HuH-7.5 (cell line): ENCODE measurements at places on chromosomes 2 and 18.
A peak's percentile ranks its signal among the peaks of the same experiment; 100 is the strongest.

- DNase-seq: peak; percentile 10
Measured at GRCh38 chr2:204691911-204692510, 146.7 kb downstream of the PARD3B start.

GRCh38 chr2:142714600-142714999 is 162.9 kb upstream of the KYNU start:
- no peak for DNase-seq

DNA sequence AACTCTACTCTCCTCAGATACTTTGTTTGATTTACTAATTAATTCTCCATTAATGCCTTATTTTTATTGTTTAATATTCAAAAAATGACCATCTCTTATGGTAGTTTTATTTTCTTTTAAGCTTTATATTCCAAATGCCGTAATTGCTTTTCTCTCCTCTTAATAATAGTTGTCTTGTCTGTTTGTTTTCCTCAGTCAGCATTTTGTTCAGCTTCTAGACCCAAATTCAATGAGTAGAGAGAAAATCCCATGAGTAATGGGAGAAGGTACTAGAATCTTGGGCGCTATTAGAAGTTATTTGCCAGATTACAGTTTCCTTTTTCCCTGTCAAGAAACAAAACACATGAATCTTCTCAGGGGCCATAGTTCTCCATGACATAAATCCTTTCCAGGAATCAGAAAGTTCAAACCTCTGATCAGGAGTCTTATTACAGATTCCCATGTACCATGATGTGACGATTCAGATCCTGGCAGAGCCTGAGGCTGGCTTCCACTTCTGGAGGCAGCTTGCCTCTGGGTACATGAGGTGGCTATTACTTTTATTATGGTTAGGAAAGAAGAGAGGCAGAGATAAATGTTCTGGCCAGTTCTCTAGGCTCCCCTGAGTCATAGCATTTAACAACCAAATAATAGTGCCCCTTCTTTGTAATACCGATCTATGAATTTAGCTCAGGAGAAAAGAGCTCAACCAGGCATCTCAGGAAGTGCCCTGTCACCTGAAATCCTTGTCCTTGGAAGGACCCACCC is 485.1 kb upstream of the SETBP1 start:
- no peak for DNase-seq

- DNase-seq: no peak
Measured at GRCh38 chr18:34322365-34323289, 97.9 kb upstream of the NOL4 start.

GRCh38 chr2:120448436-120448835 is 102.5 kb downstream of the INHBB start:
- DNase-seq: no peak

- no peak for DNase-seq
Measured at GRCh38 chr18:80175451-80176204, 66.6 kb downstream of the ADNP2 start.

- no peak for DNase-seq
Measured at GRCh38 chr18:8088626-8089025, 520.6 kb upstream of the RAB12 start.

DNA sequence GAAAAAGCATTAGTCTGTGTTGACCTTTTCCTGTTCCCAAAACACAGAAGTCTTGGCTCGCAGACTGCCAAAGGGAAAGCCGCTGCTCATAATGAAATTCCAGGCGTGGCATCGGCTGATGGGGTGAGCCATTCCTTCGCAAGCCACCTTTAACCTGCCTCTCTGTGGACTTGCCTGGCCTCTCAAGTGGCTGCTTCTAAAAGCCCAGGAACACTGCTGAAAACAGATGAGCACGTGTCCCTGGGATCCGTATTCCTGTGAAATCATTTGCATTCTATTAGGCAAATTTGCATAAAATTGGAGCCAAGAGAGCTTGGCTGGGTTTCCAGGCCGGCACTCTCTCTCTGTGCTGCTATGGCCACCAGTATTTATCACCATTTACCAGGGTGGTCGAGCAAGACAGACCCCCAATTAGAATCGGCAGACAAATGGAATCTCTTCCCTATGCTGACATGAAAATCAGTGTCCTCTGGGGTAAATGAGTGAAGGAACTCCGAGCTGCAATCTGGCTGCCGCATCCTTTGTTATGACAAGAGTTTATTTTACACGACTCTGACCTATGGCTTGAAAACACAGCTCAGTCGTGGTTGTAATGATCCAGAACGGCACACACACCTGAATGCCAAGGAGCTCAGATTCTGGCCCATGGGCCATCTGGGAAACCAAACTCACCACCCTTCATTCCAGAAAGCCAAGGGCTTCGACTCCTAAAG is 21.7 kb downstream of the BCL2 start:
- DNase-seq: no peak

DNA sequence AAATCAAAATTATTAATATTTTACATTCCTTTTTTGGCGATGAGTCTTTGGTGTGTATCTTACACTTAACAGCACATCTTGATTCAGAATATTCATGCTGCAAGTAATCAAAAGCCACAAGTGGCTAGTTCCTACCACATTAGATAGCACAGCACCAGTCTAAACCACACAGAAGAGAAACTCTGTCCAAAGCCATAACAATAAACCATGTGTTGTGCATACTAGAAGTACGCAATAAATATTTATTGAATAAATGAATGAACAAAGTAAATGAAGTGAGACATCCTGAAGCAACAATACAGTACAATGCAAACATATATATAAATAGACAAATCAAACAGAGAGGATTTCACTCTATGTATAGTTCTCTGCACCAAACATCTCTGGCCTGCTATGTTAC is 287.3 kb downstream of the EXOC6B start:
- DNase-seq: no peak

DNA sequence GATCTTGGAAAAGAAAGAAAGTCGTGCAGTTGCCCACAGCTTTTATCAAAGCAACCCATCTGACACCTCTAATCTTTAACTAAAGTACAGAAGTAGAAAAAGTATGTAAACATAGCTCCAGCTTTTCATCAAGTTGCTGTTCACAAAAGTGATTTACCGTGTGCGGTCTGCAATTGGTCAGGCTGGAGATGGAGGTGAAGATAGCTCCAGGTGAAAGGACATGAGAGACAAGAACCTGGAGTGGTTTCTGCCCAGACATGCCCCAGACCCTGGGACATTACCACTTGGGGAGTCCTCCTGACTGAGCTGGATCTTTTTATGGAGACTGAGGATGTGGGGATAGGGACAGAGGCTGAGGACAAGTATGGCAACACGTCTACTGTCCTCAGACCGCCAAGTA is 82.7 kb downstream of the LAMA1 start:
- DNase-seq: no peak

DNA sequence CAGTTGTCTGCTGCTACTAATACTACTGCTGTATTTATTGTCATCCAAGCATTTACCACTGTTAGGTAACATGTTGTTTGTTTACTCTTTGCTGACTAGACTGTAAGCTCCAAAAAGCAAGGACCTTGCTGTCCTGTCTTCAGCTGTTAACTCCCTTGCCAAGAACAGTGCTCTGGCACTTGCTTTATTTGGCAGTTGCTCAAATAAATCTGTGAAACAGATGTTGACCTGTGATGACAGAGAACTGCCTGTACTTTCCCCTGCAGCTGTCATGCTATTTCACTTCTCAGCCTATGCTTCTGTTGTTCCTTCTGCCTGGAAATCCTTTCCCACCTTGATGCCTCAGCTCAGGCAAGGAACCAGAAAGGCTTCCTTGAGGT is 181.2 kb downstream of the ATAD2B start:
- DNase-seq: no peak

- no peak for DNase-seq
Measured at GRCh38 chr18:63144748-63145147, 174.8 kb downstream of the BCL2 start.

DNA sequence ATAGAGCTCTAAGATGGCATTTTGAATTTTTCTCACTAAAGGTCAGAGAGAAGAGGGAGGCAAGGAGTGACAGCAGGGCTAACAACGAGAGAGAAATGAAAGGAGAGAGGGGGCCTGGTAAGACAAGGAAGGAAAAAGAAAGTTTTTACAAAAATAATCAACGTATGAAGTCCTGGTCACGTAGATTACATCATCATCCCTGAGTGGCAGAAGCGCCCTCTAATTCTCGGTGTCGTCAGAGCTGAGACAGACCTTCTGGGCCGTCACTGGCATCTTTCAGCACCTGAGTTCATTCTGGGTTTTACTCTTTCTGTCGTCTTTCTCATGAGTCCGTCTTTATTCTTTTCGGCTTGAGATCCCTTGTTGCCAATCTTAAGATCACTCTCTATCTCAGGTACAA is 329.8 kb downstream of the ALK start:
- DNase-seq: no peak

DNA sequence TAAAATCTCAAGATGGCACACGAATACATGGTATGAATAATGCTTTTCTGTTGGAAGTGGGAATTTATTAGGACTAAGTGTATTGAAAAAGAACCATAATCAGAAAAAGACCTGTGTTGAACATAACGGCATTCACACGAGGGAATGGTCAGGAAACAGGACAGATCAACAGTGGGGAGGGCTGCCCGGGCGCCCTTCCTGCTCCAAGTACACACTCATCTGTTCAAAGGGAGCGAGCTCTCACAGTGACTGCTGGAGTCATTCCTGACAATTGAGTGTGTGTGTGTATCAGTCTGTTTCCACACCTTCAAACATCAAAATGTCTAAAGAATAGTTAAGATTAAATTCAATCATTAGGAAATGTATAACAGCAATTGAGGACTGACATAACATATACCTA is 167.2 kb downstream of the HDAC4 start:
- DNase-seq: no peak

DNA sequence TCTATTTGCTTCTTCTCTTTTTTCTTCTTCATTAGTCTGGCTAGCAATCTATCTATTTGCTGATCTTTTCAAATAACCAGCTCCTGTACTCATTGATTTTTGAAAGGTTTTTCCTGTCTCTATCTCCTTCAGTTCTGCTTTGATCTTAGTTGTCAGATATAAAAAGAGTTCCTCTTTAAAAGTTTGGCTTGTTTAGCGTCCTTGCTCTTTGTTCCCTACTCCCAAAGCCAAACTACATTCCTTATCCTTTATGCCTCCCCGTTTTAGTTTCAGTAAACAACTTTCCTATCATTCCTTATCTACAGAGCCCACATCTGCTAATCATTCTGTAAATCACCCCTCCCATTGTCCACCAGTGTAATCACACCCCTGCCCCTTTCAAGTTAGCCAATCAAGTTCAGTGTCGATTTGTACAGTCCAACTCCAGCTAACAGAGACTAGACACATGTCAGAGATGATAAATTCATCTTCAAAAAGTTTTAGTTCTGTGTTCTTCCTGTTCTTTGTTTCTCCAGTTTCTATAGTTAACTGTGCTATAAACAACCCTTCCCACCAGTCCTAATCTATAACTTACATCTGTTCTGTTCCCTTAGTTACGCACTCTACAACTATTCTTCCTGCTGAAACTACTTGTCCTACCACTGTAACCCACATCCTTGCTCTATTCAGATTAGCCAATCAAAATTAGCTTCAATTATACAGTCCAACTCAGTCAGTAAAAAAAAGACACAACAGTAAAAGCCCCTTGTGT is 44.4 kb downstream of the TFPI start:
- DNase-seq: no peak

DNA sequence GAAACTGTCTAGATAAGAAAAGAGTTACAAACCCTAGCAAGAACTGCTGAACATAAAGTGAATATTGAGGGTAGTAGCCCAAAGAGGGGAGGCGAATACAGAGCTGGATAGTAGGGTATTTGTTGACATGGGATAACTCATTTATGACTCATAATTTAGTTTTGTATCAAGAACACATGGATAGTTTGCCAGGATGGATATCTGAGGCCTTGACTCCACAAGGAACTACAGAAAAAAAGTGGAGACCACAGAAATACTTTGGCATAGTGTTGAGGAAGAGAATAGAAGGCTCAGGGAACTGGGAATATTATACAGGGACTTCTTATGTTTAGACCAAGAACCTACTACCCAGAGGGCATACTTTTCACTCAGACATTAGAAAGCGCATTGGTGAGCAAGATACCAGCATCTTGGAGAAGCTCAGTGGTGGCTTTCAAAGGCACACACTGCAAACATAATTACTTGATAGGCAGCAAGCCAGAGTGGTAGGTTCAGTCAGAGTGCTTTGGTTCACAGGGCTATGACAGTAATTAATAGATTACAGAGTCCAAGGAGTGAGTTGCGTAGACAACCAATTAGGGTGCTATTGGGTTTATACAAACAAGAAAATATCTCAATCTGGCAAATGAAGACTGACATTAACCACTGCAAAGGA is 51.9 kb upstream of the ZBTB7C start:
- DNase-seq: no peak

GRCh38 chr2:37829202-37829601 is 95.9 kb upstream of the RMDN2 start:
- DNase-seq: no peak

DNA sequence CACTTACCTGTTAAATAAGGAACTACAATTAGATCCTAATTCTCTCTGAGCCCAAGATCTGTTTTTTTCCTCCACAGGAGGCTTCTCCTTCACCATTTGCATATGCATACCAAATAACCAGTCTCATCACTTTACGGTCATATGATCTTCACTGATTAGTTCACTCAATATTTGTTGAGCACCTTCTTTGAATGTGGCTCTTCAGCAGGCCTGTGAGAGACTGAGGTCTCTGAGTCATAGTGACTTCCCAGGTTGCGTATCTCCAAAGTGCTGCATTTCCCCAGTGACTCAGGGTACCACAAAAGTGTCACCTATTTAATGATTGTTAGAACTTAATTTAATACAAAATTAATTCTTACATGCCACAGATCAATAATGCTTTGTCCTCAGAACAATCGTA is 108.8 kb upstream of the TRIB2 start:
- DNase-seq: no peak

DNA sequence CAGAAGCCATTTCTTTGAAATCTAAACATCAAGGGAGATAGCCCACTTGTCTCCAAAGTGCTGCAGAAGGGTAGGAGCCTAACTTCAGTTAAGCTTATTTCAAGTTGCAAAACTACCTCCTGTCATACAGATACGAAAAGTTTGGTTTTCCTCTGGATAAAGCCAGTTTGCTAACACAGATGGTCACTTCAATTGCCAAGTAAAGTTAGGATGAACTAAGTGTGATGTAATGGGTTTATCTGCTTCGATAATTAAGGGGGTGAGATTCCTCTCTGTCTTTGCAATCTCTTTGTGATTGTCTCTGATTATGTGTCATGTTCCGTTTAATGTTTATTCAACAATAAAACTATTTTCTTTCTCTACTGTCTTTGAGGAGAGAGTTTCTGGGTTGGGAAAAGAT is 156.4 kb downstream of the SLC39A10 start:
- DNase-seq: no peak

GRCh38 chr2:15890936-15891905 is 49.1 kb upstream of the MYCN start:
- no peak for DNase-seq

DNA sequence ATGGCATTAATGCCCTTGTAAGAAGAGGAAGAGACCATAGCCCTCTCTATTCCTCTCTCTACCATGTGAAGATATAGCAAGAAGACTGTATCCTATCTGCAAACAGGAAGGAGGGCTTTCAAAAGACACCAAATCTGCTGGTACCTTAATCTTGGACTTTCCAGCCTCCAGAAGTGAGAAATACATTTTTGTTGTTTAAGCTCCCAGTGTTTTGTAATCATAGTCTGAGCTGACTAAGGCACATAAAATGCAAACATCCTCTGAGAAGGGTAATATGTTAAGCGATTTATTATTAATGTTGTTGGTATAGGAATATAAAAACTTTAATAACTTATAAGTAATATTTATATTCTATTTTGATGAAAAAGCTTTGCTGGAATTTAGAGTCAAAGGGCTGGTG is 559.8 kb downstream of the SUCLG1 start:
- no peak for DNase-seq

GRCh38 chr18:27645929-27646328 is 460.8 kb upstream of the CHST9 start:
- no peak for DNase-seq
